ENCODE measurements at places on chromosomes 11 and 22. TPM values are rescaled to one million over a fixed set of nuclear protein-coding genes. Genes with fewer than 3 reads are reported as not detected.

The ACCS gene
- total RNA-seq = 25.9 TPM

The YPEL4 gene
- total RNA-seq = 0.39 TPM

The GPR137 gene
- total RNA-seq = 20.0 TPM

The SPI1 gene
- not detected for total RNA-seq

The GDPD4 gene
- not detected for total RNA-seq

The INTS4 gene
- total RNA-seq = 43.9 TPM

The FXYD6 gene
- total RNA-seq = not detected

The SCUBE2 gene
- 1.6 TPM for total RNA-seq

The INCENP gene
- total RNA-seq = 27.8 TPM

The C11orf16 gene
- not detected for total RNA-seq

The TMEM191C gene
- 2.7 TPM for total RNA-seq

The TIMM10B gene
- total RNA-seq = 30.3 TPM

The TLCD5 gene
- total RNA-seq = 4.4 TPM

The RBMXL2 gene
- not detected for total RNA-seq

The FBXO3 gene
- total RNA-seq = 145 TPM

The LDHAL6A gene
- not detected for total RNA-seq

The OR8A1 gene
- not detected for total RNA-seq

The MMP27 gene
- total RNA-seq = not detected

The SPA17 gene
- total RNA-seq = 2.7 TPM

The STK33 gene
- under 0.01 TPM for total RNA-seq

The TMEM134 gene
- total RNA-seq = 27.5 TPM

The JHY gene
- 5.5 TPM for total RNA-seq

The DDI1 gene
- not detected for total RNA-seq

The OR51S1 gene
- total RNA-seq = not detected

The IGLL1 gene
- total RNA-seq = not detected

The SMTNL1 gene
- total RNA-seq = not detected

The FAM180B gene
- under 0.01 TPM for total RNA-seq

The TOMT gene
- not detected for total RNA-seq

The POU2AF2 gene
- not detected for total RNA-seq

The KCTD17 gene
- 19.6 TPM for total RNA-seq

The CST6 gene
- 66.6 TPM for total RNA-seq

The MUC2 gene
- total RNA-seq = not detected

The MAPK8IP2 gene
- total RNA-seq = 0.54 TPM

The CARD18 gene
- total RNA-seq = not detected

The CCDC15 gene
- 5.1 TPM for total RNA-seq

The GRAMD1B gene
- total RNA-seq = 1.2 TPM

The TEX12 gene
- not detected for total RNA-seq

The RIBC2 gene
- total RNA-seq = 0.65 TPM

The OR5A1 gene
- not detected for total RNA-seq

The NRGN gene
- total RNA-seq = 0.11 TPM

The RASSF7 gene
- 66.8 TPM for total RNA-seq

The FGF3 gene
- total RNA-seq = not detected

The STT3A gene
- total RNA-seq = 133 TPM

The LMNTD2 gene
- 10.6 TPM for total RNA-seq

The MAP4K2 gene
- total RNA-seq = 26.6 TPM

The CTNND1 gene
- total RNA-seq = 200 TPM

The SERPING1 gene
- total RNA-seq = 0.65 TPM

The C11orf65 gene
- 1.6 TPM for total RNA-seq

The SNAP29 gene
- 9.2 TPM for total RNA-seq

The MIAT gene
- 0.79 TPM for total RNA-seq

The DAGLA gene
- 6.3 TPM for total RNA-seq

The TRIM6 gene
- 26.7 TPM for total RNA-seq

Measured in placental epithelial cell (primary cell).